ENCODE measurements at places on chromosomes 4 and X.

- no peaks in the 10 kb centered on the region for H3K27me3 ChIP-seq
- H3K36me3 ChIP-seq: no peaks in the 10 kb centered on the region
- no peak overlapping the region for H3K27ac ChIP-seq
- no peak overlapping the region for H3K4me3 ChIP-seq
- no peaks in the 10 kb centered on the region for H3K4me1 ChIP-seq
These were observed 561.3 kb upstream of the GRIA3 start for GRCh38 chrX:122622795-122623194.

DNA sequence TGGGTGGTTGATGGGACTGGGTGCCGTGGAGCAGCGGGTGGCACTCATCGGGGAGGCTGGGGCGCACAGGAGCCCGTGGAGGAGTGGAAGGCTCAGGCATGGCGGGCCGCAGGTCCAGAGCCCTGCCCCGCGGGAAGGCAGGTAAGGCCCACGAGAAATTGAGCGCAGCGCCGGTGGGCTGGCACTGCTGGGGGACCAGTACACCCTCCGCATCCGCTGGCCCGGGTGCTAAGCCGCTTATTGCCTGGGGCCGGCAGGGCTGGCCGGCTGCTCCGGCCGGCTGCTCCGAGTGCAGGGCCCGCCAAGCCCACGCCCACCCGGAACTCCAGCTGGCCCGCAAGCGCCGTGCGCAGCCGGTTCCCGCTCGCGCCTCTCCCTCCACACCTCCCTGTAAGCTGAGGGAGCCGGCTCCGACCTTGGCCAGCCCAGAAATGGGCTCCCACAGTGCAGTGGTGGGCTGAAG lies 85.1 kb upstream of the FAT4 start:
- no peak overlapping the region for H3K27ac ChIP-seq
- H3K36me3 ChIP-seq: no peaks in the 10 kb centered on the region
- no peak for DNase-seq
- no peaks in the 10 kb centered on the region for H3K4me1 ChIP-seq

DNA sequence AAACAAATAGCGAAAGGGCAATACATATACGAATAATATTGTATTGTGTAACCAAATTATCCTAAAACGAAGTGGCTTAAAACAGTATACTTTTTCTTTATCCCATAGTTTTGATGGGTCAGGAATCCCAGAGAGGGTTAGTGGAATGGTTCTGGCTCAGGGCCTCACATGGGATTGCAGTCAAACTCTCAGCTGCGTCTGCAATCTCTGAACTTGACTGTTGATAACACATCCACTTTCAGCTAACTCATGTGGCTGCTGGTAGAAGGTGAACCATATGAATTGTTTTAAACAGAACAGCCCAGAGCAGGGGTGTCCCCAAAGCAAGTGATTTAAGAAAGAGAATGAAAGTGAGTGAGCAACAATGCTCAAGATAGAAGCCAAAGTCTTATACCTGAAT lies 127.8 kb downstream of the VEGFC start:
- H3K27ac ChIP-seq: no peak overlapping the region
- no peak overlapping the region for H3K4me3 ChIP-seq
- no peak for DNase-seq
- H3K4me1 ChIP-seq: no peaks in the 10 kb centered on the region

DNA sequence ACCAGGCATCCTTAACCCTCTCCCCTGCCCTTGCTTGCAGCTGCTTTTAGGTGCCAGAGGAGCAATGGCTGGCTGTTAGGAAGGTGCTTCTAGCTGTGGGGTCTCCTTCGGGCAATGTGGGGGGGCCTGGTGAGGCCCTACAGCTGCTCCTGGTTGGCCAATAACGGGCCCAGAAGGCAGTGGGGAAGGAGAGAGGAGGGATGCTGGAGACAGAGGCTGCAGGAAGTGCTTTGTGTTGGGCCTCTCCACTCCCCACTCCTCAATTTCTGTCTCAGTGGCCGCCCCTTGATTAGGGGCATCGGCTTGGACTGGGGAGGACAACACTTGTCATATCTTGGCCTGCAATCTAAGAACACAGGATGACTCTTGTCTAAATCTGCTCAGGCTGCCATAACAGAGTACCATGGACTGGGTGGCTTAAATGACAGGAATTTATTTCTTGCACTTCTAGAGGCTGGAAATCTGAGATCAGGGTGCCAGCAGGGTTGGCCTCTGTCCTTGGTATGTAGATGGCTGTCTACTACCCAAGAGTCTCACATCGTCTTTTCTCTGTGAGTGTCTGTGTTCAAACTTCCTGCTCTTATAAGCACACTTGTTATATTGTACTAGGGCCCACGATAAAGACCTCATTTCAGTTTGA lies 374.3 kb downstream of the MID1IP1 start:
- H3K4me3 ChIP-seq: no peak overlapping the region
- H3K27me3 ChIP-seq: no peaks in the 10 kb centered on the region
- DNase-seq: no peak
- H3K4me1 ChIP-seq: no peaks in the 10 kb centered on the region
- H3K27ac ChIP-seq: no peak overlapping the region

GRCh38 chr4:153409412-153409811 lies 56.7 kb upstream of the TMEM131L start:
- no peak overlapping the region for H3K4me3 ChIP-seq
- H3K4me1 ChIP-seq: peaks cover 3% of the 10 kb centered on the region
- DNase-seq: no peak
- no peaks in the 10 kb centered on the region for H3K36me3 ChIP-seq
- H3K27me3 ChIP-seq: no peaks in the 10 kb centered on the region

DNA sequence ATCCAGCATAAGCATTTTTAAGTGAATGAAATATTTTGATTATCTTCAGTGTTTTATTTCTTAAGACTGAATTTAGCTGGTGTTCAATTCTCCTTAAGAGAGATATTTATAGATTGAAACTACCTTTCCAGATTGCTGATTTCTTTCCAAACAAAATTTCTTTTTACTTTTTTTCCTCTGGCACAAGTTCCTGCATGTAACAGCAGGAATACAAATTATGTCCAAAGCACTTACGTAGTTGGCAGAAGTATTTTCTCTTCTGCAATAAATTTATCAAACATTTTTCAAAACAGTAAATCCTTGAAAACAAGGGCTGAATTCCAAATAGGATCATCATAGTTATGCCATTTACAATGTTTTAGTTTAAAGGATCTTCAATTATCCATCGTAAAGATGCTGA lies 412.6 kb downstream of the IQCM start:
- no peak overlapping the region for H3K4me3 ChIP-seq
- H3K27ac ChIP-seq: no peak overlapping the region
- no peaks in the 10 kb centered on the region for H3K36me3 ChIP-seq
- H3K4me1 ChIP-seq: no peaks in the 10 kb centered on the region
- no peaks in the 10 kb centered on the region for H3K27me3 ChIP-seq
- DNase-seq: no peak

DNA sequence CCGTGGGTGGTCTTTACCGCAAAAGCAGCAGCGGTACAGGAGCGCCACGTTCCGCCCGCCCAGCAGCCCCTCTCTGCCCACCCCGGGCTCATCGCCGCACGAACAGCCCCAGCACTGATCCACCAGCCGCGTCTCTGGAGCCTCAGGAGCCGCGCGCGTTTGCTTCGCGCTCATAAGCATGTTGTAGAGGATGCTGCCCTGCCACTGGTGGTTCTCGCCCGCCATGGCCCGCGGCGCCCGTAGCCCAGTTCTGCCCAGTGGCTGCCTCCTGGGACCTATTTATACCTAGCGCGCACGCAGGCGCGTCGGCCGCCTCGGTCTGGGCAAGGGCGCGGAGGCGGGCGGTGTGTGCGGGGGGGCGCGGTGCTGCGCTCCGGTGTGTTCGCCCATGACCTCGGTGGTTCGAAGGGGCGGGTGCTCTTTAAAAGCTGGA lies at the start of gene NR0B1:
Gene NR0B1 (minus strand): TSS at position 252 of the 433 bp plus-strand sequence. CDS start 27 bp downstream, at position 225.
- no peak within 1 kb of the TSS for H3K27ac ChIP-seq
- H3K27me3 ChIP-seq: no peaks in the 10 kb centered on the region
- no peak for DNase-seq
- H3K4me1 ChIP-seq: no peaks in the 10 kb centered on the region
- peak within 1 kb of the TSS; percentile 44 for H3K4me3 ChIP-seq

DNA sequence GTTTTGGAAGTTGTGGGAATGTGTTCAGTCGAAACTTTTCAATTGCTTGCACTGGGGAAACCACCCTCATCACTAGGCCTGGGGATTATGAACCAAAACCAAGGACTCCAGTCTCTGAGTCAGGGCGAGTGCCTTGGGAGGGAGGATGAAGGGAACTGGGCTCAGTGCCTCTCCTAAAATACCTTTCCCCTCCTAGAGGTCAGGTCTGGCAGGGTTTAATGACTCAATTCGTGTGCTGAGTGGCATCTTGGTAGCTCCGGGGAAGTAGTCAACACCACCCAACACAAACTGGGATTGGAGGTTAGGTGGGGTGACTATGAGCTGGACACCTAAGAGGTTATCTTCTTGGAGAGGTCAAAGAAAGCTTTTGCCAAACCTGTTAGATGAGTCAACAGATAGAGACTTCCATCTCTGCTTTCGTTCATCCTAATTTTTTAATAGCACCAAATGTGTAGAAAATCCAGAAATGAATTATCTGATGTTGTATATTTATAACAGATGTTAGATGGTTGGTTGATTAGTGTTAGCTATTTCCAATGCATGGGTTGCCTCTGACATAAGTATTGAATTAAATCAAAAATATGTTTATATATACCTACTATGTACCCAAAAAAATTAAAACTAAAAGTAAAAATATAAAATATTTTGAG lies 202.8 kb downstream of the SHROOM3 start:
- H3K4me3 ChIP-seq: no peak overlapping the region
- H3K27me3 ChIP-seq: no peaks in the 10 kb centered on the region
- H3K27ac ChIP-seq: peak overlapping the region; percentile 52
- DNase-seq: peak; percentile 73
- peaks cover 47% of the 10 kb centered on the region for H3K4me1 ChIP-seq

GRCh38 chr4:55604996-55605395 lies 13.0 kb upstream of the PDCL2 start:
- no peak overlapping the region for H3K27ac ChIP-seq
- DNase-seq: no peak
- H3K4me1 ChIP-seq: no peaks in the 10 kb centered on the region
- no peak overlapping the region for H3K4me3 ChIP-seq
- no peaks in the 10 kb centered on the region for H3K27me3 ChIP-seq
- H3K36me3 ChIP-seq: no peaks in the 10 kb centered on the region

GRCh38 chrX:150478496-150479492 lies 89.6 kb upstream of the MTM1 start:
- no peaks in the 10 kb centered on the region for H3K36me3 ChIP-seq
- no peaks in the 10 kb centered on the region for H3K4me1 ChIP-seq
- no peak overlapping the region for H3K4me3 ChIP-seq
- H3K27me3 ChIP-seq: no peaks in the 10 kb centered on the region

GRCh38 chrX:142686653-142687283 lies 339.0 kb upstream of the SPANXN4 start:
- no peak overlapping the region for H3K4me3 ChIP-seq
- no peak overlapping the region for H3K27ac ChIP-seq
- H3K4me1 ChIP-seq: no peaks in the 10 kb centered on the region
- H3K27me3 ChIP-seq: no peaks in the 10 kb centered on the region
- DNase-seq: no peak

DNA sequence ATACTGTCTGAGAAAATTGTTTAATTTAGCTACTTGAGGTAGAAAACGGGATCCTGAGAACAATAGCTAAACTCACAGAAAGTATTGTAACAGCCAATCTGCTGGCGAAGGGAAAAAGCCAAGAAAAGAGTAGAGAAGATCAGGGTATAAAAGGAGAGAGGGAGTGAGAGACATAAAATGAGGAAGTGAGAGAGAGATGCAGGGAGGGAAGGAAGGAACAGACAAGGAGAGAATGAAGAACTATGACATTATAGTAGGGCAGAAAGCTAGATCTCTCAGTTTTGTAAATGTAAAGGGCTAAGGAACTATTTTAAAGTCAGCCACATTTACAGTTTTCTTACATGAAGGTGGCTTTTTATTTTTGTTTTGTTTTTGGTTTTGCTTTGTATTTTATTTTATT lies 1.6 kb upstream of the GIMD1 start:
- H3K27me3 ChIP-seq: no peaks in the 10 kb centered on the region
- no peaks in the 10 kb centered on the region for H3K36me3 ChIP-seq
- H3K4me3 ChIP-seq: no peak overlapping the region
- DNase-seq: no peak
- H3K27ac ChIP-seq: no peak overlapping the region
- peaks cover 10% of the 10 kb centered on the region for H3K4me1 ChIP-seq

- H3K27me3 ChIP-seq: no peaks in the 10 kb centered on the region
- H3K36me3 ChIP-seq: no peaks in the 10 kb centered on the region
- H3K27ac ChIP-seq: no peak overlapping the region
These were observed 3.2 kb downstream of the ADH1C start for GRCh38 chr4:99349338-99349737.

DNA sequence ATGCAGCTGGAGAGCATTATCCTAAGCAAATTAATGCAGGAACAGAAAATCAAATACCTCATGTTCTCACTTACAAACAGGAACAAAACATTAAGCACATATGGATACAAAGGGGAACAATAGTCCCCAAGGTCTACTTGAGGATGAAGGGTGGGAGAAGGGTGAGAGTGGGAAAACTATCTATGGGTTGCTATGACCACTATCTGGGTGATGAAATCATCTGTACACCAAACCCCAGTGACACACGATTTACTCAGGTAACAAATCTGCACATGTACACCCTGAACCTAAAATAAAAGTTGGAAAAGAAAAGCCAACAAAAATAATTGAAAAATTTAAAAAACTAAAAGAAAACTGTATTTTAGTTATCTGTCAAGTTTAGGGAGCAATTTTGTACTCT lies 5.9 kb downstream of the HPGD start:
- no peak overlapping the region for H3K4me3 ChIP-seq
- no peaks in the 10 kb centered on the region for H3K36me3 ChIP-seq
- no peak for DNase-seq
- no peaks in the 10 kb centered on the region for H3K4me1 ChIP-seq
- H3K27me3 ChIP-seq: no peaks in the 10 kb centered on the region

DNA sequence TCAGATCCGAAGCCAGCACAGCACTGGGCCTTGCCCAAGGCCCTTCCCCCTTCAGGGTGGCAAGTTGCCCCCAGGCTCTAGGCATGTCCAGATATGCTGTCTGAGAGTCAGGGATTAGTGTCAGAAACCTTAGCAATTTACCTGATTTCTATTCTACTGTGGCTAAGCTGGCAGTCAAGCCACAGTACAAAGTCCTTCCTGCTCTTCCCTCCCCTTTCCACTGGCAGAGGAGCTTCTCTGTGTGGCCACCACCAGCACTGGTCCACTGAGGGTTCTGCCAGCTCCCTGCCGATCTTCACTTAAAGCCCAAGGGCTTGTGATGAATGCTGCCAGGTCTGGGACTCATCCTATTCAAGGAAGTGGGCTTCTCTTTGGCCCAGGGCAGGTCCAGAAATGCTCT lies 324.5 kb upstream of the RPS6KA3 start:
- DNase-seq: no peak
- H3K27me3 ChIP-seq: no peaks in the 10 kb centered on the region
- H3K4me1 ChIP-seq: no peaks in the 10 kb centered on the region
- H3K27ac ChIP-seq: no peak overlapping the region
- no peaks in the 10 kb centered on the region for H3K36me3 ChIP-seq

DNA sequence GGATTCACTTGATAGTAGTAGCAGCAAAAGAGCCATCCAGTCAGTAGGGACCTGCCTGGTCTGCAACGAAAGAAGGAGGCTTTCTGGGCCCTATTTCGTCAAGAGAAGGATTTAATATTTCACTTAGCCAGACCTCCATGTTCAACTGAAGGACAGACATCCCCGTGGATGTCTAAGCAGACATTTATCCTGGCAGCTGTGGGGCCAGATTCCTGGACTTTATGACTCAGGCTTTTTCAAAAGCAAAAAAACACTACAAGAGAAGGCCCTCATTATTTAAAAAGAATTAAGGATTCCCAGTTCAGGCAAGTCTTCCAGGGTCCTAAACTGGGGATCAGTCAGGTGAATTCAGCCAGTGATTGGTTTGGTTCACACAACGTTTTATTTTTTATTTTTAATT lies 88.5 kb upstream of the TSPAN5 start:
- no peaks in the 10 kb centered on the region for H3K36me3 ChIP-seq
- H3K27ac ChIP-seq: no peak overlapping the region
- DNase-seq: no peak
- H3K4me1 ChIP-seq: no peaks in the 10 kb centered on the region
- no peaks in the 10 kb centered on the region for H3K27me3 ChIP-seq

All from ascending aorta (tissue), 2 donors.